Temporal lobe (tissue), 4 donors: ENCODE measurements at places on chromosomes 6 and 20. TPM values are rescaled to one million over a fixed set of nuclear protein-coding genes. Genes with fewer than 3 reads are reported as not detected.

PXDC1 gene
- 9.1 TPM for total RNA-seq

E2F3 gene
- 8.4 TPM for total RNA-seq

TRMT6 gene
- 6.4 TPM for total RNA-seq

BPIFA1 gene
- not detected for total RNA-seq

LZTS3 gene
- total RNA-seq, result 15.0 TPM

CST2 gene
- total RNA-seq, result not detected

LY6G6D gene
- 0.74 TPM for total RNA-seq

SLC13A3 gene
- 7.9 TPM for total RNA-seq

TCP11 gene
- total RNA-seq, result 0.25 TPM

OSTM1 gene
- total RNA-seq, result 22.1 TPM

ELOVL2 gene
- 41.3 TPM for total RNA-seq

ASCC3 gene
- total RNA-seq, result 23.6 TPM

HACE1 gene
- 40.6 TPM for total RNA-seq

CAGE1 gene
- not detected for total RNA-seq

TPD52L1 gene
- total RNA-seq, result 3.4 TPM

SLC17A3 gene
- total RNA-seq, result not detected

SMPDL3A gene
- 8.9 TPM for total RNA-seq

GLO1 gene
- 56.3 TPM for total RNA-seq

TBXT gene
- not detected for total RNA-seq

RBM24 gene
- total RNA-seq, result 26.1 TPM

MRAP2 gene
- 2.5 TPM for total RNA-seq
